ENCODE measurements at places on chromosomes 12 and 14. TPM values are rescaled to one million over a fixed set of nuclear protein-coding genes. Genes with fewer than 3 reads are reported as not detected.

The CLEC2D gene
- 15.9 TPM for total RNA-seq

- no peak overlapping the region for H3K4me3 ChIP-seq
- no peak overlapping the region for H3K27ac ChIP-seq
- H3K4me1 ChIP-seq = no peaks in the 10 kb centered on the region
- no peaks in the 10 kb centered on the region for H3K27me3 ChIP-seq
- no peaks in the 10 kb centered on the region for H3K36me3 ChIP-seq
- no peak for DNase-seq
Observed at GRCh38 chr14:40987481-40987880, 619.2 kb upstream of the LRFN5 start.

The PITPNM2 gene
- total RNA-seq = 30.8 TPM

DNA sequence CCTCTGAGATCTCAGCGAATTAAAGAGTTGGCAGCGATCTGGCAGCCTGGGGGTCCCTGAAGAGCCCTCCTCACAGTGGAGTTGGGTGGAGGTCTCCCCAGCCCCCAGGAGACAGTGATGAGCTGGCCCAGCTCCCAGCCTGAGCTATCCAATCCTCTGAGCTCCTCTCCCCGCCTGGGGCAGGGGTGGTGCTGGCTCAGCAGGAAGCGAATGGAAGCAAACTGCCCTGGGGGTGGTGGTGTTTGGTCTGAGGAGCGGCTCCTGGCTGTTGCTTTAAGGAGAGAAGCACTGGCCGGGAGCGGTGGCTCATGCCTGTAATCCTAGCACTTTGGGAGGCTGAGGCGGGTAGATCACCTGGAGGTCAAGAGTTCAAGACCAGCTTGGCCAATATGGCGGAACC lies 19.5 kb upstream of the MEG3 start:
- no peak overlapping the region for H3K4me3 ChIP-seq
- H3K4me1 ChIP-seq = no peaks in the 10 kb centered on the region
- H3K27me3 ChIP-seq = peaks cover 51% of the 10 kb centered on the region

The GPR162 gene
- total RNA-seq = 13.7 TPM

DNA sequence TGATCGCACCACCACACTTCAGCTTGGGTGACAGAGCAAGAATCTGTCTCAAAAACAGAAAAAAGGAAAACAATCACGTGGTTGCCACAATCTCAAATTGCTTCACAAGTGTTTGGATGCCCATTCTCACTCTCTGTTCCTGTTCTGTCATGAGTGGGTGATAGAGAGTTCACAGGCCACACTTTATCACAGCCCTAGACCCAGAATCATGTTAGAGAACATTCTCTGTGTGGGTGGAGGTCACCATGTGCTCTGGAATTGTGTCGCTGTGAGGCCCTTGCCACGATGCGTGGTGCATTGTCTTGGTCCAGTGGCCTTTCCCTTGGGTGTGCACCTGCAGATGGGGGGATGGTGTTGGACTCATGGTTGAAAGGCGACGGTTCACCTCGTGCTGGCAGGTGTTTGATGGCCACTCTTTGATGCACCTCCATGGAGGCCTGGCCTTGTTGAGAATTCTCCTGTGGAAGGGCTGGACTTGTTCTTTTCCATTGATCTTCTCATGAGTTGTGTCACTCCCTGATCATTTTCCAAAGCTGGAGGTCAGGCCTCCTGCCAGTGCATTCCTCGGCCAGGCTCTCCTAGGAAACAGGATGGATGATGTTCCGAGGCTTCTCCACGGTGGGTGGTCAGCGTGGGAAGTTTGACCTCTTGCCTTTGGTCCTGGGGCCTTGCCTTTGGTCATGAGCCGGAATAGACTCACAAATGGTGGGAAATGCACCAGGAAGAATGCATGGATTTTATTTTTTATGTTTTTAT lies 91.9 kb downstream of the SLC24A4 start:
- no peak overlapping the region for H3K4me3 ChIP-seq
- DNase-seq = no peak
- H3K4me1 ChIP-seq = no peaks in the 10 kb centered on the region

DNA sequence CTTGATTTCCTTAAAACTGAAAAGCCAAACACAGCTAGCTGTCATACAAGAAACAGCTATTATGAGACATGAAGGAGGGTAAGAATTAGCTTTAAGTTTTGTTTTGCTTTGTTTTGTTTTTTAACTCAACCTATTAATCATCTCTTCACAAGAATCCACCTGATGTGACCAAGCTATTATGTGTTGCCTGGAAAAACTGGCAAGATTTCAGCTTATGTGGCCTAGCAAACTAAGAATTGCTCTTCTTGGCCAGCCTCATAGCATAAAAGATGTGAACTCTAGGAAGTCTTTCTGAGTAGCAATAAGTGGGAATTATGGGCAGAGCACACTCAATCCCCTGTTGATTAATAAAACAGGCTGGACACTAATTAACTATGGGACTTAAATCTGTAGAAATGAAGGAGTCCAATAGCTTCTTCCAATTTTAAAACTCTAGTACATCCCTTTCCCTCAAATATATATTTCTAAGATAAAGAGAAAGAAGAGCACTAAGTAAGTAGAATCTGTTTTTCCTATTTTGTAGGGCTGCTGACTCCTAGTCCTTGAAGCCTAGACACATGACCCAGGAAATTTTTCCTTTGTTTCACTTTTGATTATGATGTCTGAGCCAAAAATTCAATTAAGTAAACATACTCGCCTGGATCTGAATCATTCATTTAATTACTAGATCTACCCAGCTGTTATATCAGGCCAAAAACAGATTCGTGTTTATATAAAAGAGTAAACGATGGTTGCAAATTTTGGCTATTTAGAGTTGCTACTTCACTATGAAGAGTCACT lies 75.7 kb downstream of the GTF2A1 start:
- H3K27ac ChIP-seq = peak overlapping the region; percentile 23
- H3K27me3 ChIP-seq = no peaks in the 10 kb centered on the region
- no peaks in the 10 kb centered on the region for H3K36me3 ChIP-seq
- no peak overlapping the region for H3K4me3 ChIP-seq
- no peaks in the 10 kb centered on the region for H3K4me1 ChIP-seq
- DNase-seq = no peak

The ARHGAP9 gene
- 125 TPM for total RNA-seq

The RASSF9 gene
- 8.3 TPM for total RNA-seq

DNA sequence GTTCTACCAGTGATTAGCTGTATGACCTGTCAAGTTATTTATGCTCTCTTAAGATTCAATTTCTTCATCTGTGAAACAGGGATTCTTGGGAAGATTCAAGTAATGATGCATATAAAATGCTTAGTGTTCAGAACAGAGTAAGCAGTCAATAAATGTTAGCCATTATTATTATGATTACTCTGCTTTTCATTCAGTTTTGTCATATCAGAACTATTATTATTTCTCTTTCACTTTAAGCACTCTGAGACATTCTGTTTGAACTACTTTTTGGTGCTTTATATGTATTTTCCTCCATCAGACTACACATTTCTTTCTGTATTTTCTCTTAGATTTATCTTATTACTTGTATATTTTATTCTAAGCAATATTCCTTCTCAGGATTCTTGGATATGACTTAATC lies 81.2 kb downstream of the CFAP54 start:
- no peaks in the 10 kb centered on the region for H3K4me1 ChIP-seq
- no peak overlapping the region for H3K27ac ChIP-seq
- H3K36me3 ChIP-seq = no peaks in the 10 kb centered on the region
- no peaks in the 10 kb centered on the region for H3K27me3 ChIP-seq

DNA sequence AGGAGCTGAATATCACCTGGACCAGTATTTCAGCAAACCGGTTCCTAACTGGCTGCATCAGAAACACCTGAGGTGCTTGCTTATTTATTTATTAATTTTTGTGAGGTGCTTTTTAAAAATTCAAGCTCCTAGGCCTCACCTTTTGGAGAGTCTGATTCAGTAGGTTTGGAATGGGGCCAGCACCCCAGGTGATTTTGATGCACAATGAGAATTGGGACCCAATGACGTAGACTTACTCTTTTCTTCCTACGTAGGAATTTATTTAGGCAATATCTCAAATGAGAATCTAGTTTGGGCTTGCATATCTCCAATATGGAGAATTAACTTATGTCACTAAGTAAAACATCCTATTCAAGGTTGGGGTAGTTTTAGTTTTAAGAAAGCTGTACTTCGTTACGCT lies 7.3 kb downstream of the YEATS4 start:
- no peak for DNase-seq
- no peaks in the 10 kb centered on the region for H3K36me3 ChIP-seq
- no peaks in the 10 kb centered on the region for H3K4me1 ChIP-seq
- H3K4me3 ChIP-seq = no peak overlapping the region

GRCh38 chr12:124466216-124467128 lies 100.9 kb downstream of the NCOR2 start:
- no peaks in the 10 kb centered on the region for H3K27me3 ChIP-seq
- peaks cover 76% of the 10 kb centered on the region for H3K36me3 ChIP-seq
- H3K4me1 ChIP-seq = no peaks in the 10 kb centered on the region
- DNase-seq = peak; percentile 93

The MGST1 gene
- total RNA-seq = 679 TPM

Measured in left lung (tissue), 14 donors.